ENCODE measurements at places on chromosomes 16 and 17.

GRCh38 chr16:1184156-1184868 lies 31.4 kb downstream of the CACNA1H start:
- DNase-seq, result no peak

DNA sequence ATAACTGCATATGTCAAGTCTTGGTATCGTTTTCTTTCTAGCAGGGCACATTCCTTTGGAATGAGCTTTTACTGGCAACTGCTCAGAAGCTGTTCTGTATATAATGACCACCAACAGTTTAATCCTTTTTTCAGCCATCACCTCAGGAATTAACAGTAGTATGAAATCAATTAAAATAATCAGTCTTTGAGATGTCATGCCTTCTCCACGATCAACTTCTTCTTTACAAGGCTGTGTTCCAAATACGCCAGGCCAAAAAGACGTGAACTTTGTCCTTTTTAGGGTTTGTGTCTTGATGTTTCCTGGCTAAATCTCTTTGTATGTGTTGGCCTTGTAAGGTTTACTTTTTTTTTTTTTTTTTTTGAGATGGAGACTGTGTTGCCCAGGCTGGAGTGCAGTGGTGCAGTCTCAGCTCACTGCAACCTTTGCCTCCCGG lies 54.9 kb downstream of the ABCC1 start:
- peak; percentile 81 for DNase-seq

- no peak for DNase-seq
These were observed 3.0 kb upstream of the ADAMTS18 start for GRCh38 chr16:77437859-77438258.

DNA sequence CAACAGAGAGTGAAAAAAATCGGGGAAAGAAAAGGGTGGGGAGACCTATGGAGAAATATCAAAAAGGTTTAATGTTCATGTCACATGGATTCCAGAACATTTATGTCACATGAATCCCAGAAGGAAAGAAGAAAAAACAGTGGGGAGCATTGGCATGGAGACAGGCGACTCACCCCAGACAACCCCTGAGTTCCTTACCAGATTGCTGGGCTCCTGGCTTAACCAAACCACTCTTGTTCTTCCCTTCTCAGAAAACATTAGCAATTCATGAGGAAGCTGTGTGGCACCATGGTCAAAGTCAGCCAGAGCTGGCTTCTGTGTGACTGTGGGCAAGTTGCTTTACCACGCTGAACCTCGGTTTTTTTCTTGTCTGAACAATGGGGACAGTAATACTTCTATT lies 49.6 kb upstream of the CLEC19A start:
- no peak for DNase-seq

GRCh38 chr17:65495122-65496055 lies 66.1 kb downstream of the AXIN2 start:
- DNase-seq, result no peak

- no peak for DNase-seq
These were observed 370.1 kb upstream of the ZFHX3 start for GRCh38 chr16:73418051-73418450.

GRCh38 chr16:83109490-83110125 lies 482.8 kb downstream of the CDH13 start:
- no peak for DNase-seq

DNA sequence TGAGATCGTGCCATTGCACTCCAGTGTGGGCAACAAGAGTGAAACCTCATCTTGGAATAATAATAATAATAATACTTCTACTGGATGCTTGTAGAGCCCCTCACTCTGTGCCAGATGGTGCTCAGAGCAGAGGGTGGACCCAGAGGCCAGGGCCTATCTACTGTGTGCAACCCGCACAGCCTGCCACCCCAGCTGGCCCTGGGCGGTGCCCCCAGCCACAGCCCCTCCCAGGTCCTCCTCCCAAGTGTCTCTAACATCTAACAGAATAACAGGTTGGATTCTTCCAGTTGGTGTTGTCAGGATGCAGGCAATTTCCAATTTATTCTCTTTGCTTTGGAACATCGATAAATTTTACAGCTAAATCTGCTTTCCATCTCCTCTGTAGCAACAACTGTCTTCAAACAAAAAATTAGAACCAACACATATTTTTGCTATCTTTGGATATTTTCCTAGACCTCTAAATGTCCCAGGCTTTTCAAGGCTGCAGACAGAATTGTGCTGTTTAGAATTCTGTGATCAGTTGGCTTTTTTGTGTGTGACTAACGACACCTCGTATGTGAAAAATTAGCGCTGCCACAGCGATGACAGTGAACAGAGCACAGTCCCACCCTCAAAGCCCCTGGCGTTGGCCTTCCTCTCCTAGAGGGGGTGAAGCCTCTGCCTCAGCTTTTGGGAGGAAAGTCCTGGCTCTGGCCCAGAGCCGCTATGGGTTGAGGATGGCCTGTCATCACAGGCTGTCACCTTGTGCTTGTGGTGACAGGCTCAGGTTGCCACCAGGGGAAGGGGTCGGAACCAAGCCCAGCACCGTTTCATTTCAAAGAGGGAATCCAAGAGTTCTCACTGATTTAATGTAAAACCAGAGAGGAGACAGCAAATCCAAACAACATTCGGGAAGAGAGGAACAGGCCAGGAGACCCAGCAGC lies 7.6 kb upstream of the EVPL start:
- DNase-seq, result no peak

DNA sequence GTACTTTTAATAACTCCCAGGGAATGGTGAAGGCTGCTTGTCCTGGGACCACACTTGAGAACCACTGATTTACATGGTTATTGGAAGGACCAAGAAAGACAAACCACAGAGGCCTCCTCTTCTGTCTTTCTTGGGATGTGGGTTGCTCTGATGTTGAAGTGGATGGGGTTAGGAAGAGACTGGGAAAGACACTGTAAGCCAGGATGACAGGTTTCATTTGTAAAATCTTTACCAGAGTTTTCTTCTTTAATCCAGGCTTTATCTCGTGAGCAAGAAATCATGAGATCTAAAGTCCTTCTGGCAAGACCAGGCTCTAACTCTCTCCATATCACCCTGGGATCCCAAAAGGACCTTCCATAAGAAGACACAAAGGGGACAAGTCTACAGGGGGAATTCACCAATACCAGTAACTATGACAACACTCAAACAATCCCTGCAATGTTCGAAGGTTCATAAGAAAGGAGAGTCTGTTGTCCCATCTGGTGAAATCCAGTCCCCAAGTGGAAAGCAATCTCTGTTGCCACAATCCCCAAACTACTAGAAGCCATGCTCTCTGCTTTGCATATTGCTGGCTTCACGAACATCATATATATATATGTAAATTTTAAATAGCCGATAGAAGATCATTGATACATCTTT lies 44.8 kb upstream of the CDRT4 start:
- DNase-seq, result no peak

DNA sequence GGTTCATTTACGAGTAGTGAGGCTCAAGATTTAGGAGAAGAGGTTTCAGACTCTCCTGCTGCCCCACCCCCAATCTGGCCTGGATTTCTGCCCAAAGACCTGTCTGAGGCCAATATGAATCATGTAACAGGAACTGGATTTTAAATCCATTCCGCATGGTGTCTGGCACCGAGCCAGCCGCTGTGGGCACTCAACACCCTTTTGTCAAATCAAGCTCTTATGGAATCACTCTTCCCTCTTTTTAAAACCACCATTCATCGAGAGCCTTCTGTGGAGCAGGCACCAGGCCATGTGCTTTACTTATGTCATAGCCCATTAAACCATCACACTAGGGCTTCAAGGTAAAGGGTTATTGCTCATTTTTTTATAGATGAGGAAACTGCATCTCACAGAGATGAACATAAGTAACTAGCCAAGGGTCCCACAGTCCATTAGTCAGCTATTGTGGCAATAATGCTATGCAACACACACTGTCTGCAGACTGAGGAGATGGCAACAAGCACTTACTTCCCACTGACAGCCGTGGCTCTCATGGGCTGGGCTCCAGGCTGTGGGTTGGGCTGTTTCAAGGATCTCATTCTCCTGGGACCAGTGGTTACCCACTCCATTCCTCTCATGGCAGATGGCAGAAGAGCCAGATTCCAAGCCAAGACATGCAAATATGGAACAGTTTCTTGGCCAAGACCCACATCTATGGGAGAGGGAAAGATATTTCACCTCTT lies 93.6 kb downstream of the WSCD1 start:
- DNase-seq, result no peak

DNA sequence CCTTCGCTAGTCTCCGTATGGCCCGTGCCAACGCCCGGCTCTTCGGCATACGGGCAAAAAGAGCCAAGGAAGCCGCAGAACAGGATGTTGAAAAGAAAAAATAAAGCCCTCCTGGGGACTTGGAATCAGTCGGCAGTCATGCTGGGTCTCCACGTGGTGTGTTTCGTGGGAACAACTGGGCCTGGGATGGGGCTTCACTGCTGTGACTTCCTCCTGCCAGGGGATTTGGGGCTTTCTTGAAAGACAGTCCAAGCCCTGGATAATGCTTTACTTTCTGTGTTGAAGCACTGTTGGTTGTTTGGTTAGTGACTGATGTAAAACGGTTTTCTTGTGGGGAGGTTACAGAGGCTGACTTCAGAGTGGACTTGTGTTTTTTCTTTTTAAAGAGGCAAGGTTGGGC lies 2.5 kb downstream of the RPL13 start:
- no peak for DNase-seq

- no peak for DNase-seq
These were observed 5.0 kb upstream of the FTSJ3 start for GRCh38 chr17:63832455-63832854.

DNA sequence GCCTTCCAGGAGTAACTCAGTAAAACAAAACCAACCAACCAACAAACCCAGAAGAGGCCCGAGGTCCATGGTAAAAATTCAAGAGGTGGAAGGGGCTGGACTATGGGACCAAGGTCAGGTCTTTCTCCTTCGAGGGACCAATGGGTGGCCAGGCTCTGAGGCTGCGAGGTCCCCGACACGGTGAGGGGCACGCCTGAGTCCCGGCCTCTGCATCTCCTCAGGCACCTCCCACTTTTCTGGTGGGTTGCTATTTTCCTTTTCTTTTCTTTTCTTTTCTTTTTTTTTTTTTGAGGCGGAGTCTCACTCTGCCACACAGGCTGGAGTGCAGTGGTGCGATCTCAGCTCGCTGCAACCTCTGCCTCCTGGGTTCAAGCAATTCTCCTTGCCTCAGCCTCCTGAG lies 18.0 kb downstream of the CD7 start:
- DNase-seq, result no peak

- no peak for DNase-seq
These were observed 44.4 kb downstream of the CLEC19A start for GRCh38 chr16:19329932-19330331.

DNA sequence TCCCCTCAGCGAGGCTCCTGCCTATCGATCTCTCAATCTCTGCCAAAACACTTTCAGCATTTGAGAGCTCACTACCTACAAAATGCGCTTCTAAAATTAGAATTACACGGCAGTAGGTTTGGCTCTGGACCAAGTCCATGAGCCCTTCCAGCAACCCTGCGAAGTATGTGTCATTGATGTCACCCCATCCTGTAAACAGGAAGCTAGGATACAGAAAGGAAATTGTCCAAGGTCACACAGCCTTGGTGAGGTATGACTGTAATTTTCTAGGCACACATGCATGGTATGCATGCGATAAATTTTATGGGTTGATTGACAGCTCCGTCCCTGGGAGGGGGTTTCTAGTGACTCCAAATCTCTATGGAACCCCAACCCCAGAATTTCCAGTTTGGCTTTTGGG lies 330.3 kb upstream of the CDH5 start:
- no peak for DNase-seq

DNA sequence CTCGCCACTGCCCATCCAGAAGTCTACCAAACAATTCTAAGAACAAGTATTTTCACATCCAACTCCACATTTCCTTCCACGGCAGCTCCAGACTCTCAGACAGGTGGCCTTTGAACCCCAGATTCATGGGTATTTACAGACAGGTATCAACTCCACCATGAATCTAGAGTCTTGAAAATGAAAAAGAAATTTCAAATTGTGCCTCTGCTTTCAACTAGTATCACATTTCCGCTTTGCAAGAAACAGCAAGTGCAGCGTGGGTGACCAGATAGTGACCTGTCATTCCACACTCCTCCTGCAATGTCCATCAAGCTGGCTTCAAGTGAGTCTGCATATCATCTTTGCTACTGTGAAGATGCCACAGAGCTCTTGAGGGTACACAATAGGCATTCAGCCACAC lies 232.4 kb upstream of the RPL38 start:
- DNase-seq, result no peak

- no peak for DNase-seq
These were observed 170.4 kb downstream of the IRX3 start for GRCh38 chr16:54116124-54116655.

- DNase-seq, result no peak
These were observed 1.3 kb downstream of the CACNG4 start for GRCh38 chr17:66965801-66966262.

DNA sequence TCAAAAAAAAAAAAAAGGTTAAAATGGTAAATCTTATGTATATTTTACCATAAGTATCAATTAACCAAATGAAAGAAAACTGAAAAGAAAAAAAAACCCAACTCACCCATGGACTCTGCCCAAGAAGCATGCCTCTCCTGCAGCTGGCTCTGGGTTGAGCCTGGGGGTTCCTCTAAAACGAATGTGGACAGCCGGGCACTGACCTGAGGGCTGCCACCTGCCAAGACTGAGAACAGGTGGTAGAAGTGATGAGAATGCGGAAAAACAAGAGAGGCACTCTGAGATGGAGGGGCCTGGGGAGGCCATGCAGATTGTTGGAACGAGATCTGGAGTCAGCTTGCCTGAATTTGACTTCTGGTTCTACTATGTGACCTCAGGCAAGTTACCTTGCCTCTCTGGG lies 85.5 kb upstream of the MSI2 start:
- no peak for DNase-seq
